ENCODE measurements at places on chromosomes 6 and 20. TPM values are rescaled to one million over a fixed set of nuclear protein-coding genes. Genes with fewer than 3 reads are reported as not detected.

FNDC1 gene
- 0.16 TPM for total RNA-seq

GTSF1L gene
- not detected for total RNA-seq

CYP24A1 gene
- 0.98 TPM for total RNA-seq

TXLNB gene
- total RNA-seq = 0.36 TPM

ITPA gene
- total RNA-seq = 26.2 TPM

TRIM40 gene
- total RNA-seq = not detected

LKAAEAR1 gene
- total RNA-seq = 0.36 TPM

AIF1 gene
- not detected for total RNA-seq

DNAH8 gene
- 0.08 TPM for total RNA-seq

SRPK1 gene
- total RNA-seq = 86.9 TPM

SOX4 gene
- 12.4 TPM for total RNA-seq

ECT2L gene
- total RNA-seq = under 0.01 TPM

CAGE1 gene
- 0.33 TPM for total RNA-seq

ARFGEF3 gene
- total RNA-seq = 0.09 TPM
